A549 treated with AZD2906 at 1 μM for 4 hours (cell line): ENCODE measurements at places on chromosomes 4 and X. TPM values are rescaled to one million over a fixed set of nuclear protein-coding genes. Genes with fewer than 3 reads are reported as not detected.

The MAGEA12 gene
- 0.06 to 0.29 TPM (median 0.15 TPM) in 5 replicates for total RNA-seq

The STBD1 gene
- 10.8 to 13.4 TPM (median 12.3 TPM) in 5 replicates for total RNA-seq

The BTC gene
- 0.89 to 1.8 TPM (median 1.3 TPM) in 5 replicates for total RNA-seq

The RHOXF1 gene
- not detected in 5 replicates for total RNA-seq

The CT55 gene
- not detected in 5 replicates for total RNA-seq

The LAMTOR3 gene
- total RNA-seq: 24.4 to 31.8 TPM (median 29.0 TPM) in 5 replicates

The ARSJ gene
- 3.4 to 5.3 TPM (median 3.7 TPM) in 5 replicates for total RNA-seq

The PDCL2 gene
- not detected in 5 replicates for total RNA-seq

The PDZD4 gene
- total RNA-seq: 3.0 to 3.7 TPM (median 3.5 TPM) in 5 replicates

The PCDH19 gene
- 0.02 to 0.05 TPM (median 0.03 TPM) in 5 replicates for total RNA-seq

The MAGEA9B gene
- 0.06 TPM in 1 of 5 replicates, not detected in the others for total RNA-seq

The RAB9B gene
- total RNA-seq: 0.02 to 0.05 TPM (median 0.03 TPM) in 4 of 5 replicates, not detected in the other

The RAB28 gene
- total RNA-seq: 8.5 to 9.5 TPM (median 9.3 TPM) in 5 replicates

The GABRG1 gene
- not detected in 5 replicates for total RNA-seq

The EOLA1 gene
- 20.6 to 22.5 TPM (median 21.3 TPM) in 5 replicates for total RNA-seq

The PAGE2B gene
- not detected in 5 replicates for total RNA-seq

The NUDT6 gene
- 5.9 to 7.0 TPM (median 6.1 TPM) in 5 replicates for total RNA-seq

The SMIM9 gene
- total RNA-seq: not detected in 5 replicates

The SUPT20HL2 gene
- not detected in 5 replicates for total RNA-seq

The CYP2U1 gene
- 1.3 to 1.8 TPM (median 1.6 TPM) in 5 replicates for total RNA-seq

The HTRA3 gene
- 14.8 to 20.8 TPM (median 20.2 TPM) in 5 replicates for total RNA-seq

The MAGEA1 gene
- total RNA-seq: 0.09 to 0.21 TPM (median 0.12 TPM) in 5 replicates

The NLRP2B gene
- total RNA-seq: not detected in 5 replicates

The NDP gene
- not detected in 5 replicates for total RNA-seq

The TCEAL9 gene
- 88.1 to 146 TPM (median 97.0 TPM) in 5 replicates for total RNA-seq

The ARR3 gene
- not detected in 5 replicates for total RNA-seq

The F11 gene
- not detected in 5 replicates for total RNA-seq

The STK32B gene
- total RNA-seq: 14.7 to 17.4 TPM (median 16.0 TPM) in 5 replicates

The SERTM2 gene
- total RNA-seq: not detected in 5 replicates

The CXCL9 gene
- total RNA-seq: not detected in 5 replicates

The EMCN gene
- not detected in 5 replicates for total RNA-seq

The USP26 gene
- not detected in 5 replicates for total RNA-seq

The DCAF8L2 gene
- total RNA-seq: not detected in 5 replicates

The G3BP2 gene
- total RNA-seq: 64.5 to 106 TPM (median 73.4 TPM) in 5 replicates

The ARHGEF6 gene
- 0.10 to 0.19 TPM (median 0.14 TPM) in 5 replicates for total RNA-seq

The SPANXB1 gene
- 1.4 to 3.1 TPM (median 2.2 TPM) in 5 replicates for total RNA-seq

The MFAP3L gene
- 3.3 to 4.8 TPM (median 3.9 TPM) in 5 replicates for total RNA-seq

The SAT1 gene
- total RNA-seq: 345 to 460 TPM (median 395 TPM) in 5 replicates

The DACH2 gene
- not detected in 5 replicates for total RNA-seq

The GNRHR gene
- total RNA-seq: not detected in 5 replicates

The MSL3 gene
- 19.9 to 22.3 TPM (median 20.4 TPM) in 5 replicates for total RNA-seq

The ADRA2C gene
- total RNA-seq: 5.9 to 11.0 TPM (median 10.6 TPM) in 5 replicates

The PRPS1 gene
- total RNA-seq: 87.9 to 117 TPM (median 90.7 TPM) in 5 replicates

The CTAG2 gene
- total RNA-seq: not detected in 5 replicates

The NAP1L3 gene
- 0.32 to 0.38 TPM (median 0.35 TPM) in 5 replicates for total RNA-seq

The CPE gene
- 1.6 to 2.3 TPM (median 1.8 TPM) in 5 replicates for total RNA-seq

The PPBP gene
- total RNA-seq: 0.13 to 0.22 TPM in 2 of 5 replicates, not detected in the others

The CPLX1 gene
- 0.51 to 0.70 TPM (median 0.64 TPM) in 5 replicates for total RNA-seq
